ENCODE measurements at places on chromosomes 12 and 14.

DNA sequence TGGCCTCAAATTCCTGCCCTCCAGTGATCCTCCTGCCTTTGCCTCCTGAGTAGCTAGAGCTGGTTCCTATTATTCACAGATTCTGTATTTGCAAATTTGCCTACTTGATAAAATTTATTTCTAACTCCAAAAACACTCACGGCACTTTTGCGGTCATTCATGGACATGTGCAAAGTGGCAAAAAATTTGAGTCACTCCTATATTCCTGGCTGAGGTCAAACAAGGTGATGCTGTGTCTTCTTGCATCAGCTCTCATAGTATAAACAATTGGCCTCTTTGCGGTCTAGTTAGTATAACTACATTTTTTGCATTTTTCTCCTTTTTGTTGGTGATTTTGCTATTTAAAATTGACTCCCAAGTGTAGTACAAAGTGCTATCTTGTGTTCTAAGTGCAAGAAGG is 24.7 kb downstream of the ATF1 start:
- no peak for DNase-seq

- DNase-seq, result no peak
Observed at GRCh38 chr12:18719922-18720510, 17.8 kb downstream of the PLCZ1 start.

DNA sequence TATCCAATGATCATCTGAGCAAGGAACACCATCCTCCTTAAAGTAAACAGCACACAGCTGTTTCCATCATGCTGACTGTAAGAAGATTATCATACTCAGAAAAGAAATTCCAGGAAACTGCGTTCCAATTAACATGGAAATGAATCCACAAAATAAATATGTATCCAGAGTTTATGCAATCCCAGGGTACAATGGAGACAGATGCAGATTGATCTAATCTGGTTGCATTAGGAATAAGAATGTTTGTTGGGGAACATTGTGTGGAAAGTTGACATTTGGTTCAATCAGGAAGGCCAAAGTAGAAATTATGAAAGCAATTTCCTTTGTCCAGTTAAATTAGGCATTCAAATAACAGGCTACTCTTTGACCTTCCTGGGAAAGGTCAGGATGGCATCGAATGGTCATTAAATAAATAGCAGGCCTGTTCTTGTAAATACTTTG is 236.9 kb upstream of the AMIGO2 start:
- DNase-seq, result no peak

DNA sequence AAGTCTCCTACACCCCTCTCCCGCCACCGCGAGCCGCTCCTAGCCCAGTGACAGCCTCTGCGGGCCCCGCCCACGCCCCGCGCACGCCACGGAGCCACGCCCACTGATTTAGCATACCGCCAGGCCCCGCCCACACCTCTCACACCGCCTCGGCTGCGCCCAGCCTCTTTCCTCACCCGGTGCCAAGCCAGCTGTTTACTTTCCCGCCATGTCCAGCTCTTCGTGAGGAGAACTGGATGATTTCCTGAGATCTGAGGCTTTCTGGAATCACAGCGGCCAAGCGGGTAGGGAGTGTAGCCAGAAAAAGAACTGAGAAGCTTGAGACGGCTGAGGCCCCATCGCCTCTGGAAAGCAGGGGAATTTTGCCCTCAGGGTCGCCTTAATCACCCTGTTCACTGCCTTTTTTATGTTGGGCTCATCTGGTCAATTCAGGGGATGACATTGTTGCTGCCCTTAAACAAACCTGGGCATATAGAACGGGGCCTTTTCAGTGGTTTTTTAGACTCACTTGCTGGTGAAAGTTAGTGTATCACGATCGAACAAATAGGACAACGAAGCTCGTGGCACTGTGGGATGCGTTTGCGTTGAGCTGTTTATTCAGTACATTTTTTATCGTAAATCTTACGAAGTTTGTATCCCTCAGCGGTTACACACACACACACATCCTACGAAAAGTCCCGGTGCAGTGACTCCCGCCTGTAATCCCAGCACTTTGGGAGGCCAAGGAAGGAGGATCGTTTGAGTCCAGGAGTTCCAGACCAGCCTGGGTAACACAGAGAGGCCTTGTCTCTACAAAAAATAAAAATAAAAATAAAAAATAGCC is at the start of gene RNF212B:
RNF212B (plus strand) TSS at position 165 of the 823 bp plus-strand sequence. CDS start 2,410 bp downstream, outside the sequence.
- DNase-seq, result peak; percentile 34

DNA sequence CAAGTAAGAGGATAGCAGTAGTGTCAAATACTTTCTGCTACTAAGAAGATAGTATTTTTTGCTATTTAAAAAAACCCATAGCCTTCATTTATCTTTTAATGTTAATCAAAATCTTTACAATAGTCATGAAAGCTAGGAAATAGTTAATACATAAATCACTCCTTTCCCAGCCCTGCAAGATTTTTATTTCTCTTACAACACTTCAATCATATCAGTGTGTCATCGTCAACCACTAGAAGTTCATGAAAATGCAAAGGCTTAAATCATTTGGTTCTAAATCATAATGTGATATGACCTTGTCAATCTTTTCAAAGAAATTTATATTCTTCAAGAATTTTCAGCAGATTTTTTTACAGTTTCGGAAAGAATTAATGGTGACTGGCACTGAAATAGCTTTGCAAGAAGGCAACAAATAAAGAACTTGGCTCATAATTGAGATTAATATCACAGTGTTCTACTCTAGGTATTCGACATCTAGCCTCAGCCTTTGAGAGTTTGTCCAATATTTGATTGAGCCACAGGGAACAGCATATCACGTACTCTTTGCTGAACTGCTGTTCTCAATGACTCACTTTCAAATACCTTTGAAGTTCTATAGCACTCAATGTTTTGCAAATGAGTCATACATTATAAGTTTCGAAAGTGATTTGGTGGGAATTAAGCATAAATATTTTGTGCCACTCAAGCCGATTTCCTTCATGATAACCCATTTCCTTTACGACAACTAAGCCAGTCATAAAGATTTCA is 384.0 kb upstream of the FOXG1 start:
- DNase-seq, result no peak

GRCh38 chr14:56659964-56660551 is 80.5 kb downstream of the TMEM260 start:
- DNase-seq, result no peak

DNA sequence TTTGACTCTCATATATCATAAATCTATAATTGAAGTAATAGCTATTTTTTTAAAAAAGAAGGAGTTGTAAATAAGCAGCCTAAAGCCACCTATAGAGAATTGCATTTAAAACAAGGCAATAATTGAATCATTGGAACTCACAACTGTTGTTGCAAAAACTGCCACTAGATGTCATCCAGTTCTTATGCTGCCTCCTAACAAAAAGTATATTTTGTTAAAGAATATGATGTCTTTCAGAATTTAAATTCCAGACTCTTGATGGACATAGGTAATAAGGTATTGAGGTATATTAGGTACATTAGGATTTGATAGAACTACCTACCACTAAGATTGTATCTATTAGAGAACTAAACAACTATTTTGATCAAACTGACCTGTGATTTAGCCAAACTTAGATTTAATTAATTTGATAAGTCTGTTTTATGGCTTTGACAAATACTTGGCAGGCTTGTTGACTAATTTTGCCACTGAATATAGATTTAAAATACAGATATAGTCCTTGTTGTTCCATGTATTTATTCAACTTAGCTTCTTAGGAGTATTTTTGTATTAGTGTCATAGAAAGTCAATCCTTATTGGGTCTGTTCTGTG is 401.4 kb downstream of the RPL10L start:
- no peak for DNase-seq

GRCh38 chr14:97432586-97432985 is 635.4 kb downstream of the VRK1 start:
- DNase-seq, result no peak

DNA sequence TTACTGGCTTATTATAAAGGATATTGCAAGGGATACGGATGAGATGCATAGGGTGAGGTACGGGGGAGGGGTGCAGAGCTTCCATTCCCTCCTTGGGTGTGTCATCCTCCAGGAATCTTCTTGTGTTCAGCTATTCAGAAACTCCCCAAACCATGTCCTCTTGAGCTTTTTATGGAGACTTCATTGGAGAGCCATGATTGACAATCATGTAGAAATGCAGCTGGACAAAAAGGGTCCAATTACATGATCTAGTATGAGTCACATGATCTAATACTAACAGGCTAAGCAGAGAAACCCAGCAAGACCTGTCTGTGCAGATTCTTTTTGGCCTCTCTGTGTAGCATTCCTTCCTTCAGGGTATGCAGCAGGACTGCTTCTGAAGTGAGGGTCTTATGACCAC is 23.9 kb upstream of the FLVCR2 start:
- no peak for DNase-seq

- DNase-seq, result no peak
Observed at GRCh38 chr14:50669441-50669986, 1.4 kb upstream of the SAV1 start.

- no peak for DNase-seq
Observed at GRCh38 chr14:73091044-73091443, 32.7 kb downstream of the RBM25 start.

DNA sequence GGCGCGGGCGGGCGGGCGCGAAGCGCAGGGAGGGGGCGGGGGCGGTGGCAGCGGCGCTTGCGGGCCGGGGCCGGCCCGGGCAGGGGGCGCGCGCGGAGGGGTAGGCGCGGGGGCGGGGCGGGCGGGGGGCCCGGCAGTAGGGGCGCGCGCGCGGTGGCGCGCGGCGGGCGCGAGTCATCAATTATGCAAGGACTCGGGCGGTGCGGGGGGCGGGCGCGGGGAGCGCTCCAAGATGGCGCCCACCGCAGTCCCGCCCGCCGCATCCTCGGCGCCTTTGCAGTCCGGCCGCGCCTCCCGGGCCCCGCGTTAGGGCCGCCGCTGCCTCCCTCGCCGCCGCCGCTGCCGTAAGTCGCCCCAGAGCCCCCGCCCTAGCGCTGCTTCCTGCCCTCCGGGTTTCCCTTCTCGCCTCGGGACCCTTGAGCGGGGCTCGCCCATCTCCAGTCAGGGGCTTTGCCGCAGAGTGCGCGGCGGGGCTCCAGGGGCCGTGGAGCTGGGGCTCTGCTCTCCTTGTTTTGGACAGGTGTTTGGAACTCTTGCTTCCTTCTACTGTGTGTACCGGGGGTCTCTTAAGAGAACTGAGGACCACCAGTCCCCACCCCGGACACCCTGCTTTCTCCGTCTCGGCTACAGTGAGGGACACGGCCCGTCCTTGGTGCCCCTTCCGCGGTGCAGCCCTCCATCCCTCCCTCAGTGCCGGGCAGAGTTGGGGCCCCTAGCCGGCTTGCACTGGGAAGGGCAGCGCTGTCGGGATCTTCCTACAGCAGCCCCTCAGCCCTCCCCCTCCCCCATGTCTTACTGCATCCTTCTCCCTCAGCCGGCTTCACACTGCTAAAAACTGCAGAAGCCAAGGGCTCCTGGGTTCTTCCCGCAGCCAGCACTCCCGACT is at the start of gene SCN8A:
SCN8A (plus strand) TSS at position 218 of the 886 bp plus-strand sequence. CDS start 71,585 bp downstream, outside the sequence.
- peak; percentile 22 for DNase-seq

DNA sequence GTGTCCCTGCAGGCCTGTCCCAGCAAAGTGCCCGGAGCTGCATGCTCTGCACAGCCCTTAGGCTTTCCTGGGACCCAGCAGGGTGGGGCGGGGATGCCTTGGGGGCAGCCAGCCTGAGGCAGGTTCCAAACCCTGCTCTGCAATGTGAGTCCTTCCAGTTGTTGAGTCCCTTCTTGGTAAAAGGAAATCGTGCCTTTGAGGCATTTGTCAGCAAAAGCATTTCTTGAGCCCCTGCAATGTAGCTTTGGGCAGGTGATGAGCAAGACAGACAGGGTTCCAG is 38.1 kb upstream of the TRAF3 start:
- no peak for DNase-seq

GRCh38 chr12:94775710-94776109 is 125.4 kb upstream of the TMCC3 start:
- DNase-seq, result no peak

DNA sequence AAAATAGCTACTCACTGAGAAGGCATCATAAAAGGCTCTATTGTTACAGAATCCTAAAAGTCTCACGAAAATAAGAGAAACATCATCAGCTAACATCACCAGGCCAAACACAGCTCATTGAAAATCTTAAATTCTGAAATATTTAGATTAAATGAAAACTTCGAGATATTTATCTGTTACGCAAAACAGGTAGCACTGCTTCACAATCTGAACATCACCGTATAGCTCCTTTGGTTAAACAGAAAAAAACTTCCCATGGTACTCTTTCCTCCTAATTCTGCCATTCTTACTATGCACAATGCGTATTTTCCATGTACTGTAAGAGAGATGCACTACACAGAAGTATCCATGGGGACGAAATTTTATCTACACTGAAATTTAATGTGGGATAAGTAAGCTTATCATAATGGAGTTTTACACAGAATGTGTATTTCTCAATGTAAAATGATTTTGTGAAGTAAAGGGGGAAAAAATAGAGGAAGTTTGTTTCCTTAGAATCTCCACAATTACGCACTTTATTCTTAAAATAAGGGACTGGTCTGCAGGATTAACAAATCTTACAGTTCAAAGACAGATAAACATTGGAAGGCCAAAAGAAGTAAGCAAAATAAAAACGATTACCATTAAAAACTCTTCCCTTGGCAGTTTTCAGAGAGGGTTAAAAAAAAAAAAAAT is 1.9 kb downstream of the SGPP1 start:
- DNase-seq, result no peak

DNA sequence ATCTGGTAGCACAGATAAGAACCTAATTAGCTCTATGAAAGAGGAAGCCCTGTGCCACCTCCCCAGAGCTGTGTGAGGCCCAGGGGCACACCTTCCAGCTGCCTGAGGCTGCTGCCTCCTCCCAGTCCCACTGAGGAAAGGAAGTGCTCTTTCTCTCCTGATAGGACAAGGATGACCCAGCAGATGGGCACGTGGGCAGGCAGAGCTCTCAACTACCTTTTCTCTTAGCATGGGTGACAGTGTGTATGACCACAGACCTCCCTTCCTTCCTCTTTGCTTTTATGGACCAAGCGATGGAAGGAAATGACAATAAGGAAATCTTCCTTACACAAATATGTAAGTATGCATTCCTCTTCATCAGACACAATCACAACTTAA is 127.6 kb upstream of the AMIGO2 start:
- DNase-seq, result no peak

- no peak for DNase-seq
Observed at GRCh38 chr14:36975834-36976233, 196.6 kb downstream of the SLC25A21 start.

- no peak for DNase-seq
Observed at GRCh38 chr12:2535583-2536204, 259.1 kb upstream of the FKBP4 start.

DNA sequence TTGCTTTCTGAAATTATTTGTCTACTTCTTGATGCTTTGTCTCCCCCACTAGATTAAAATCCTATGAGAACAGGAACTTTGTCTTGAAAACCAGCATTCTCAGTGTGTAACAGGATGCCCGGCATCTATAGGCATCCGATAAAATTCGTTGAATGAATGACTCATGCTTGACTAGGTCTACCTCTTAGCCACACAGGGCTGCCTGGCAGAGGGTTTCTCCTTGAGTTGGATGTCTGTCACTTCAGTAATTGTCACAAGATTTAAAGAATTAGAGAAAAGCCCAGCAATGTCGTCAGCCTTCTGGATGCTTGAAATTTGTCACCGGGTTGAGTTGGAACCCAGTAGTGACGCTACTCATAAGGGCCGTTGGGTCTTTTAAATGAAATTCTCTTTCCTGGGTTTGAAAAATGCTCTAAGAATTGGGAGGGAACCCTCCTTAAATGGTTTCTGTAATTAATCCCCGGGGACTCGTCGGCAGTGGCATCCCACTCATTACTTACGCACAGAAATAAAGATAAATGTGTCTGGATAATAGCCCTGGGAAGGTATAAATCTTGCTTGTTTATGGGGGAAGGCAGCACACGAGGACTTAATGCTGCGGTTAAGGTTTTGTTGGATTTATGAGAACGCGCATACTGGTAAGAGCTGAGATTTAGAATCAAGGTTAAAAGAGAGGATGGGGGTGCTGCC is 194.1 kb downstream of the AACS start:
- DNase-seq, result no peak

Measured in substantia nigra (tissue), 51 donors.